ENCODE measurements at places on chromosomes 5 and 9.

- no peak for DNase-seq
Measured at GRCh38 chr5:144711172-144711571, 540.5 kb downstream of the KCTD16 start.

DNA sequence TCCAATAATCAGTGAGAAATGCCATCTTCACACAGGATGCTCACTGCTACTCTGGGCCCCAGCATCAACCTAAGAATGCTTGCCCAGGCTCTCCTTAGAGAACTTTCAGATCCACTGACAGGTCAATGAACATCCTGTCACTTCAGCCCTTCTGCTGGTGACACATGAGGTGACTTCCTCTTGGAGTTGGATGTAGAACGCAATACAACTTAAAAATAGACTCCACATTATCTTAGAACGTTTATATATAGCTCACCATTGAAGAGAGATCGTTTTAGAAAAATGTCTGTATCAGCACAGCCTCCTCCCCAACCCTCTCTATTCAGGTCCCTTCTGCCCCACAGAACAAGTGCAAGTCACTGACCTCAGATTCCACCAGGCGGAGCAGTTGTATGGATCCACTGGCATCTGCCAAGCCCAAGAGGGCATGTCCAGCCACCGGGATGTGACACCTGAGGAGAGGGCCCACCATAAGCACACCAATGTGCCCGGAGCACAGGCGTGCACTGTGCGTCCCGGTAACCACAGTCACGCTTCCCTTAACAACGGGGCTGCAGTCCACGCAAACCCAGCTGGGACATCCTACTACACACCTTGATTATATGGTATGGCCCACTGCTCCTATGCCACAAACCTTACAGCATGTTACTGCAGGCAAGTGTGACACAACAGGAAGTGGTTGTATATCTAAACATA is 2.9 kb downstream of the DPH7 start:
- no peak for DNase-seq

GRCh38 chr5:151750121-151750520 is 8.3 kb downstream of the ATOX1 start:
- no peak for DNase-seq

- no peak for DNase-seq
Measured at GRCh38 chr5:77893225-77893860, 117.2 kb upstream of the TBCA start.
